ENCODE measurements at places on chromosomes 7 and 10.

DNA sequence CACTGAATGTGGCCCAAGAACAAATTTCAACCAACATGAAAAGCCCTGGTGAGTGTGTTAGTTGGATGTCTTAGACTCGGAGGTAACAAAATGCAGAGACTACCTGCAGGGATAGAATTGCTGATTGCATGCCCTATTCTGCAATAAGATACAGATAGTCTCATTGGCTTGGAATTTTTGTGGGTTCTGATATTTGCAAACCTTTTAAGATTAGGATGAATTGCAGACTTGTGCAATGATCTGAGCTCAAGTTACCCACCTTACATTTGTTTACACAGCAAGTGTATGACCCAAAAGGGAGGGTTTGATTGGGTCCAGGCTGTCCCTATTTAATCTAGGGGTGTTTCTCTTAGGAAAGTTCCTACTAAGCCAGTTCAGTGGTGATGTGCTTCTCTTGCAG lies 45.4 kb downstream of the GPR37 start:
- DNase-seq: no peak

DNA sequence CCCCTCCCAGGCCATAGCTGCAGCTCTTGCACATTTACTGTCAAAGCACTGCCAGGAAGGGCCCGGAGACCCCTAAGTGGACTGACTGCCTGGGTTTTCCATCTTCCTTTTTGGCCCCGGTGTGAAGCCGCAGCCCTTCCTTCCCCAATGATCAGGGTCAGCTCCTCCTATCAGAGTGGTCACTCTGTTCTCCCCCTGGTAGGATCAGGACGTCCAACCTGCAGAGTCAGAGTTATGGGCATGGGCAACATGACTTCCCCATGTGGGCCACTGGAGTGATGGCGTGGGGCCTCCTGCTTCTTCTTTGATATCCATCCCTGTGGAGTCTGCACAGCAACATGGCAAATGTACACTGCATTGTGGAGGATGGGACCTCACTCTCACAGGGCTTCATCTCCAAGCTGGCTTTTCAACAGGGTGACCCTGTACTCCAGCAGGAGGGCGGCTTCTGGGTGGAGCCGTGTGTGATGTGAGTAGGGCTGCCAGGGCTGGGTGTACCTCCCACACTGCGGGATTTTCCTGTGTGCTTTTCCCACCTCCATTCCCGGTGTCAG lies 6.4 kb upstream of the RAMP3 start:
- DNase-seq: no peak

DNA sequence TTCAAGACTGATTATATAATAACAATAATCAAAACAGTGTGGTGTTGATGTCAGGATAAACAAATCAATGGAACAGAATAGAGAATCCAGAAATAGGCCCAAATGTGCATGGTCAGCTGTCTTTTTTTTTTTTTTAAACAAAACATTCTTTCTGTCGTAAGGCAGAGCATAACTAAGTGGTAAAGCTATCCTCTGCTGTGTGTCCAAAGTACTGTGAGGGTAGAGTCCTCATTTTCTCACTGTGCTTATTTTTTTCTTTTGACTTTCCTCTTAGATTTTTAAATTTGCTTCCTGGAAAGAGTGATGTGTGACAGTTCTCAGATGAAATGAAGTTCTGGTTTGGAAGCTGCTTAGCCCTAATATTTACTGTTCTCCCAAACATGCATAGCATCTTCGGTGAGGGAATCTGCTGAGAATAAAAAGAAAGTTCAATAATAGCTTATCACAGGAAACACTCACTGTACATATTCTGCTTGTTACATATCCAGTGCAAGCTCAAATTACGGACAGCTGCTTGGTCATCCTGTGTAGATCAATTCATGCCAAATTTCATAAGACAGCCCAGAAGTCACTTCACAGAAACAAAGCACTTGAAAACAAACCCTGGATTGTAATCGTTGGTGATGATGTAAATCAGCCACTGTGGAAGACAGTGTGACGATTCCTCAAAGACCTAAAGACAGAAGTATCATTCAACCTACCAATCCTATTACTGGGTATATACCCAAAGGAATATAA lies 423.9 kb downstream of the NEBL start:
- DNase-seq: no peak

- peak; percentile 63 for DNase-seq
These were observed 276.9 kb upstream of the KLF14 start for GRCh38 chr7:131010717-131011431.

DNA sequence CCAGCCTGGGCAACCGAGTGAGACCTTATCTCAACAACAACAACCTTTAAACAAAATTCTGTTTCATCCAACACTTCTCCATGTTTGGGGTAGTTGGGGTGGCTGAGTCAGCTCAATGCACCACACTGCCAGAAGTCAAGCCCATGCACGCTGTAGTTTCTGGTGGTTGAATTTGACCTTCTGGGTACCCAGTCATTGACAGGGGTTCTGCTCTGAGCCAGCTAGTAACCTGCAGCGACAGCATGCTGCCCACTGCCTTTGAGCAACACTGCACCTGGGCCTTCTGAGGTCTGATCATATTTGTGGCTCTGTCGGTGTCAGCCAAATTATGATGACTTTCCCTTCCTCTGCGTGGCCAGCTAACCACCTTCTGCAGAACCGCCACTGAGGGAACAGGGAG lies 84.6 kb upstream of the ZNF438 start:
- no peak for DNase-seq

DNA sequence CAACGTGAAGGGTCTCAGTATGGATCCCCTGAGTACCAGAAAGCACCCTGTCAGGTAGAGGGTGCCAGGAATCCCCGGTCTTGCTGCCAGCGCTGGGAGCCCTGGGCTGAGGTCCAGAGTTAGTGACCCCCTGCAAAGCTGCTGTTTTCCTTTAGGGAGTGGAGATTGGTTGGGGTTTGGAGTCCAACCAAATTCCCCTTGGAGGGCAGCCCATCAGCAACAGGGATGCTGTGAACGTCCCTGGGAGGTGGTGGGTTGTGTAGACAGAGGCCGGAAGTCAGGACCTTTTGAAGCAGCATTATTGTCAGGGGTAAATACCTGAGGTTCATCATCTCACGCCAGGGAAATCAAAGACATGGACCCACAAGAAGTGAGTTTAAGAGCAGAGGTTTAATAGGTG lies 104.2 kb downstream of the COL26A1 start:
- DNase-seq: no peak

DNA sequence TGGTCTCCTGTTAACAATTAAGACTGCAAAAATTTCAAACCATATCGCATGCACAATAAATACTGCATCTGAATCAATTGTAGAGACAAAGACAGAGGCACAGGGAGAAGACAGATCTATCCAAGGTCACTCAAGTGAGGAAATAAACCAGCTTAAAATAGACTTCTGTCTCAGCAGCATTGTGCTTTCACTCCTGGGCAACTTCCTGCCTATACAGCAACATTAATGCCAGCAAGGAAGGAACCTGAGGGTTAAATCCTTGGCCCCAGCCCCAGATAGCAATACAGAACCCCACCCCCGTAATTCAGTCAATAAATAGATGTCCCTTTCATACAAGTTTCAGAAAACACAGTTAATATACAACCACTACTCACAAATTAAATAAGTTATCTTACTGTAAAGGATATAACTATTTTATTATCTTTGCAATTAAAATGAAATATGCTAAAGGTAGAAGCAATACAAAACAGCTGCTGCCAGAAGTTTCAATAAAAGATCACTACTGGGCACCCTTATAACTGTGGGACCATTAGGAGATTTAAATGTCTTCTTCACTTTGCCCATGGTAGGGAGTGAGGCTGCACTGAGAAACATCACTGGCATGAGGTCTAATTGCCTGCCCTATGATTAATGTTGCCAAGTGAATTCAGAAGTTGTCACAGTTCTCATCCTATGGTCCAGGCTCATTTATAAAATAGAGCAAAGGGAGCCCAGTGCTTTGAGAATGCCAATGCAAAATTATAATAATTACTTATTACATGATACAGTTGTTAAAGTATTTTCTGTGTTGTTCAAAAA lies 49.4 kb downstream of the CAV1 start:
- DNase-seq: no peak

- no peak for DNase-seq
These were observed 51.6 kb downstream of the SEM1 start for GRCh38 chr7:96658022-96658412.
